Stimulated activated CD4-positive, alpha-beta T cell treated with anti-CD3 and anti-CD28 coated beads, Interleukin-4, amount 100 ng/mL, for 48 hours (primary cell): ENCODE measurements at places on chromosomes 16 and 17.

- DNase-seq: no peak
Measured at GRCh38 chr17:49913226-49914095, 55.5 kb upstream of the DLX4 start.

DNA sequence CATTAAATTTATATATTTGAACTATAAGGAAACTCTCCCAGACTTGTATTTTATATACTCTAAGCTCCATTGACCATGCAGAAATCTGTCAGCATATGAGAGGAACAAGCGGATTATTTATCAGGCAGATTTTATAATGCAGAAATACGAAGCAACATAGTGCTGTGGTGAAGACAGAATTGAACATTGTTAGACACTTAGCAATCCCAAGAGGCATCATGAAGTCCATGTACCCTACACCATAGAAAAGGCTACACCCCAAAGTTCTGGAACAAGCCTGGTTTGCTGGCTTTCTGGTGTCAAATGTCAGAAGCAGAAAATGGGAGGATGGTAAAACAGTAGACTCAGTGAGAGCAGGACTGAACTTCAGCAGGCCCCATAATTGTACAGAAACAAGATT, 241.1 kb downstream of the PRKCA start:
- DNase-seq: no peak

GRCh38 chr16:49932946-49933345, 77.0 kb upstream of the ZNF423 start:
- DNase-seq: no peak

- no peak for DNase-seq
Measured at GRCh38 chr17:20996724-20997615, 45.8 kb downstream of the USP22 start.

- DNase-seq: no peak
Measured at GRCh38 chr17:50275279-50275678, 1.0 kb downstream of the TMEM92 start.

GRCh38 chr16:71687861-71688260, 36.6 kb downstream of the PHLPP2 start:
- DNase-seq: no peak

GRCh38 chr16:56647641-56648431, 3.9 kb upstream of the MT1B start:
- DNase-seq: no peak

DNA sequence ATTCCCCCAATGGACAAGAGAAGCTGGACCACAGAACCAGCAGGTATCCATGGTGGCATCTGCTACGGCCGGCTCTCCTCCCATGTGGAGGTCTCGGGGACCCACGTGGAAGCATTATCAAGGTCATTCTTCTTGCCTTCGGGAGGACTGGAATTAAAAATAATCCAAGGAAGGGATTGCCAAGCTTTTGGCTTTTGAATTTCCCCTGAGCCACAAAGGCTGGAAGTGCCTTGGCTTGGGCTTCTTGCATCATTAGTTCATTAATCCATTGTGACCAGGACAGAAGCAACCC, 16.1 kb downstream of the NAGPA start:
- no peak for DNase-seq

DNA sequence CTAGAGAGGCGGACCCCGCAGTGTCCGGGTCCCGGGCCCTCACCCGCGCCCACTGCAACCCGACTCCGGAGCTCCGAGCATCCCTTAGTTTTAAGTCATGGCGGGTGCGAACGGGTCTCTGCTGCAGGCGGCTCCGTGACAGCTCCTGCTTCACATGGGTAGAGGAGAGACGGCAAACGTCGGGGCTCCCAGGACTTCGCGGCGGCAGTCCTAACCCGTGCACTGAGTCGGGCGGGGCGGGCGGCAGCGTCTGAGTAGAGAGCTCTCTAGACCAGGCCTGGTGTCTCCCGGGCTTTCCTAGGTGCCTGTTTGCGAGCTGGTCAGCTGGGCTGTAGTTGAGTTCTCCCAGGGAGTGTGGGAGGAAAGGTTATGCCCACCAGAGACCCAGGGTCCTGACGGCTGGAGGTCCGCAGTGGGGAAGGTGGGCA, 345 bp downstream of the TSC2 start:
- DNase-seq: no peak

DNA sequence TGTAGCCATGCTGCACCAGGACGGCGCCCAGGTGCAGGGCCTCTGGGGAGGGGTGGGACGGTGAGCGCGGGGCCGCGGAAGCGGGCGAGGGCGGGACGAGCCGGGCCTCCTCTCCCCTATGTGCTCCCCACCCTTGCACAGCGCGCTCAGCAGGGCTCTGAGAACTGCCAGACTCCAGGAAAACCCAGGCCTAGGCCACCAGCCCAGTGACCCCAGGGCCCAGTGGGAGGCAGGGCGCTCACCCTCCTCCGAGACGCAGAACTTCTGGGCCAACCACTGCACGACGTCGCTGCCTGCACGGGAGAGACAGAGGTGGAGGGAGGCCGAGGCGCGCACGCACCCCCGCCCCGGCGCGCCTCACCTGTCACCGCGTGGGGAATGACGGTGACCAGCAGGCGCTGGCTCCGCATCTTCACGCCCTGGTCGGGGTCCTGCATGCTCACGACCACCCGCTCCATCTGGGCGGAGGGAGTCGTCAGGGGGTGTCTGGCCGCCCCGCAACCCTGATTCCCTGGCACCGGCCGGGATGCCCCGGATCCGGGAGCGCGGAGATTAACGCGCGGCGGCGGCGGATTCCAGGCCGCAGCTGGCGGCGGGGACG, 603 bp downstream of the RGS11 start:
- no peak for DNase-seq

GRCh38 chr16:87723226-87723623, 42.6 kb downstream of the KLHDC4 start:
- no peak for DNase-seq

- no peak for DNase-seq
Measured at GRCh38 chr17:70872103-70872502, 702.8 kb downstream of the KCNJ2 start.

DNA sequence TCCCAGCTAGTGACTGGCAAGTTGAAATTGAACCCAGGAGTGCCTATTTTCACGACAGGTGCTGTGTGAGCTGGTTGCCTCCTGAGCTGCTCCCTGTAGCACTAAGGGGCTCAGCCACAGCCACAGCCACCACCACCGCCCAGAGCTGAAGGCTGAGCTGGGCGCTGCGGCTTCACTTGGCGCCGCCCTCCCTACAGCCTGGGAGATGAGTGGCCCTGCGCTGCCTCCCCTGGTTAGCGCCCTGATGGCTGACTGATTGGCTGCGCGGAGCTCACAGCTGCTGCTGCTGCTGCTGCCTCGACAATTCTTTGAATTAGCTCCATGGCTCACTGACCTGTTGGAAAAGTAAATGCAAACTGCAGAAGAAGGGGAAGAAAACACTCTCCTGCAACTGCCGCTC, 91.8 kb upstream of the TMEM132E start:
- no peak for DNase-seq

- DNase-seq: peak; percentile 55
Measured at GRCh38 chr16:3578610-3579551, 1.7 kb upstream of the NLRC3 start.

DNA sequence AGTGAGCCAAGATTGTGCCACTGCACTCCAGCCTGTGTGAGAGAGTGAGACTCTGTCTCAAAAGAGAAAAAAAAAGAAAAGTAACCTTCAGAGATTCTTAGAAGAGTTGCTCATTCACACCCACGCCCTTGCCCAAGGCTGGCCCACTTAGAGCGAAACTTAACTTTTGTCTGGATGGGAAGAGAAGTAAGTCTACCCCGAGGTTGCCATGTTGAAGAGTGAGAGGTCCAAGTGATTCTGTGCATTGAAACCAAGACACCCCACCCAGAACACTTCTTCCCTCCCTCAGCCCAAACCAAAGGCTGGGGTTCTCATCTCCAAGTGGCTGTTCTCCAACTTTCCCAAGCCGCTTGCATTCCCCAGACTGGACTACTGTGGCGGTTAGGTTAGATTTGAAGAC, 2.4 kb upstream of the CISD3 start:
- DNase-seq: peak; percentile 76

DNA sequence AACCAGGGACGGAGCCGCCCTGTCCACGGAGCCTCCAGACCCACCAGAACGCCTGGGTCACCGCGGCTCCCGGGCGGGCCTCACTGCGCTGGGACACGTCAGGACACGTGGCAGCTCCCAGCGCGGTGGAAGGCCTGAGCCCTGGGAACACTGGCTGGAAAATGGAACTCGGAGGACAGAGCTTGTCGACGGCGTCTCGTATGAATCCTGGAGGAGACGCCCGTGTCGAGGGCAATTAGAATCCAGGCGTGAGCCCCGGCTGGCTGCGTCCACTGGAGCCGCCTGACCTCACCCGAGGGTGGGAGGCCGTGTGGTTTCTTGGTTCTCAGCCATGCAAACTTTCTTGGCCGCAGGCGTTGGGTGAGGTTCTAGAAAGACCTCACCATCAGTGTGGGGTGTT, 173.9 kb downstream of the LAT start:
- DNase-seq: no peak

GRCh38 chr16:55126456-55126855, 195.8 kb downstream of the IRX5 start:
- DNase-seq: no peak

GRCh38 chr16:64089697-64090096, 1032.2 kb downstream of the CDH11 start:
- no peak for DNase-seq

GRCh38 chr17:13952009-13952750, 117.1 kb upstream of the COX10 start:
- DNase-seq: no peak

GRCh38 chr17:79729761-79730160, 982 bp upstream of the ENPP7 start:
- DNase-seq: no peak

DNA sequence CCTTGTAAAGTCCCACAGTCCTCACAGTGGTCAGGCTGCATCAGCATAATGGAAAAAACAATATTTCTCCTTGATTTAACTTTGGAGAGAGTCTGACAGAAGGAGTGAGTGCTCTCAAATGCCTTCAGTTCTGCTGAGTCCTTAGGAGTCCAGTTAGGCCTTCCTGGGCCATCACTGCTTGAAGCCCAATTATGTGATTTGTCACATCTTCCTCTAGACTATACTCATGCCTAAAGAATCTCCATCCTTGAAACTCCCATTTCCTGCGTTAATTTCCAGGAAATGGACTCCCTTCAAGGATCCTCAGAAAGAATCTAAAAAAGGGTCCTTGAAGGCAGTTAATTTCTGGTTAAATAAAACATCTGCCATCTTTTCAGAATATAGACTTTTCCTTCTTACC, 52.8 kb downstream of the SLFN5 start:
- DNase-seq: no peak

DNA sequence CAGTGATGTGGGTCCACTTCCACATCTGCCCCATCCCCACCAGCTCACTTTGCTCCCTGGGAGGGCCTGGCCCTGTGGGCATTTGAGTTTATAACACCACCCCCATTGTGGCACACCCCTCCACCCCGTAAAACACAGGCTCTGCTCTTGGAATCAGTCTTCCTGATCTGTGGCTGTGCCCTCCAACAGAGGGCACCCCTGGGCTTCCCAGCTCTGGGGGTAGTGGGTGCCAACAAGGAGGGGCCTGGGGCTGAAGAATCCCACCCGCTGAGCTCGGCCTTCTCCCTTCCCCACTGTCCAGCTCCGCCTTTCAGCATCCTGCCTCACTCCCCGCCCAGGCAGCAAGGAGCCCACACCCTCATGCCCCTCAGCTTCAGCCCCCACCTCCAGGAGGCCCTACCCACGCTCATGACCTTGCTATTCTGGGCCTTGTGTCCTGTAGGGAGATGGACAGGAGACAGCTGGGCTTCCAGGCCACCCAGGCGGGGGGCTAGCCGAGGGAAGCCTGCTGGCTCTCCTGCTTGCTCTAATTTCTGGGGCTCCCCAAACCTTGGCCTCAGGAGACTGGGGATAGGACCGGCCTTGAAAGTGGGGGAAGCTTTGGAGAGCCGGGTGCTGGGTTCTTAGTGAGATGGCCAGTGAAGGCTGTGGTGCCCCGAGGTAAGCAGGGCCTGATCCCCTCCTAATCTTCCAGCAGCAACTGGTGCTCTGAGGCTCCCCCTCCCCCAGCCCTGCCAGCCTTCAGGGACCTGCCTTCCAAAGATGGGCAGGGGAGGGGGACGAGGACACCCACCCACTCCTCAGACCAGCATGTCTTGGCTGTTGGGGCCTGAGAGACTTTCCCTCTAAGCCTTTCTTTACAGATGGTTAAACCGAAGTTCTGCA, 2.9 kb upstream of the ATP2A1 start:
- no peak for DNase-seq

- DNase-seq: no peak
Measured at GRCh38 chr17:61495161-61495857, 43.1 kb downstream of the TBX4 start.

DNA sequence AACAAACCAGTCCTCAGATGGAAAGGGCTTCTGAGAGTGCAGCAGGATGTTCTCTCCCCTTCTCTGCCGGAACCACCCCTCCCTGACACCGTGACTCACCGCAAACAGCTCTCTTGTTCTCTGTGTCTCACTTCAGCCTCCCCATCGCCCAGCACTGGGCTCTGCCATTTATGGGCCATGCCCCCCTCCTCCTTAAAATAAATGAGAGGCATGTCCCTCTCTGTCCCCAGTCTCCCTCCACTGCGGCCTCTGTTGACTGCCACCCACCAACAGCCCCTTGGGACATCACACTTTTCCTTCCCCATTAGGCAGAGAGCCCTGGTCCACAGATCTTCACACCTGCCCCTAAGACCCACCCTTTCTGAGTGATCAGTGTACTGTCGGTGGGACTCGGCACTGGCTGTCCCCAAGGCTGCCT, 6.3 kb downstream of the CCDC102A start:
- peak; percentile 47 for DNase-seq

GRCh38 chr17:42334677-42335076, 46.4 kb downstream of the STAT5A start:
- DNase-seq: no peak

GRCh38 chr17:45894022-45894784, at the start of gene MAPT:
TSS of gene MAPT (plus strand) at chr17:45894554. CDS start at chr17:45962338, 67,784 bp downstream.
- peak; percentile 69 for DNase-seq

DNA sequence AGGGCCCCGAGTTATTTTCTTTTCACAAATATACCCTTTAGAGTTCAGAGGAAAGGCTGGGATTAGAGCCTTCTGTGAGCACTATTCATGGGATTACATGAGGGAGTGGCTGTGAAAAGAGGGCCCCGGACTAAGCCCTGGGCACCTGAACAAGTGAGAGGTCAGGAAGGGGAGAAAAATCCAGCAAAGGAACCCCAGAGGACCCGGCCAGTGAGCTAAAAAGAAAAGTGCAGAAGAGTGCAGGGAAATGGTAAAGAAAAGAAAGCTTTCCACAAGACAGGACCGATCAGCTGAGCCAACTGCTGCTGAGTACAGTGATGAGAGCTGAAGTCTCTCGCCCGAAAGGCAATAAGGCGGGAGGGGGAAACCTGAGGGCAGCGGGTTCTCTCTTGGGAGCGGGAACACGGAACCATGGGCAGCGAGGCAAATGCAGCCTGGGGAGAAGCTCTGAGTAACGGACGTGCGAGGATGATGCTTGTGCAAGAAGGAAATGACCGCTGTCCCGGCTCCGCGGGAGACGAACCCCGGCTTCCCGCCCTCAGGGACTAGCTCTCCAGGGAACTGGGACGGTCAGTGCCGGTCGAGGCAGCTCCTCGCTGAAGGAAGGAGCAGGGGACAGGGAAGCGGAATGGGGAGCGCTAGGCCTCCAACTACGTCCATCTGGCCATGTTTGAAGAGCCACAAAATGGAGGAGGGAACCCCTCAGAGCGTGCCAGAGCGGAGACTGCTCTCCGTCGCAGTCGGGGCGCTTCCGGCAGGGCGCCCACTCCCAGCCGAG, 665 bp upstream of the ALDH3A2 start:
- peak; percentile 16 for DNase-seq
